Stomach (tissue), 19 donors: ENCODE measurements at places on chromosomes 16 and 17. TPM values are rescaled to one million over a fixed set of nuclear protein-coding genes. Genes with fewer than 3 reads are reported as not detected.

DNA sequence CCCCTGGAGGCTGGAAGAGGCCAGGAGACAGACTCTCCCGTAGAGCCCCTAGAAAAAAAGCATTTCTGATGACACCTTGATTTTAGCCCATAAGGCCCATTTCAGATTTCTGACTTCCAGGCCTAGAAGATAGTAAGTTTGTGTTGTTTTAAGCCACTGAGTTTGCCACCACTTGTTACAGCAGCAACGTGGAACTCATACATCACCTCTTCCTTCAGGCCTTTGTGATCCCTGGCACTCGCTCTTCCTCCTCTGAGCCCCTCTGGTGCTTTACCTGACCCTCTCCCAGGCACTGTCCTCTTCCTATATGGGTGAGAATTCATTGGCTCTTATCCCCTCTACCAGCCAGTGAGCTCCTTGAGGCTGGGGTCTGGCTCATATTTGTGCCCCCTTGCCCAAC, 18.7 kb upstream of the KRT19 start:
- no peaks in the 10 kb centered on the region for H3K36me3 ChIP-seq
- H3K4me1 ChIP-seq = peaks cover 26% of the 10 kb centered on the region
- H3K27me3 ChIP-seq = no peaks in the 10 kb centered on the region
- DNase-seq = no peak
- H3K27ac ChIP-seq = no peak overlapping the region
- H3K4me3 ChIP-seq = no peak overlapping the region

CARD14 gene
- not detected for total RNA-seq

DNA sequence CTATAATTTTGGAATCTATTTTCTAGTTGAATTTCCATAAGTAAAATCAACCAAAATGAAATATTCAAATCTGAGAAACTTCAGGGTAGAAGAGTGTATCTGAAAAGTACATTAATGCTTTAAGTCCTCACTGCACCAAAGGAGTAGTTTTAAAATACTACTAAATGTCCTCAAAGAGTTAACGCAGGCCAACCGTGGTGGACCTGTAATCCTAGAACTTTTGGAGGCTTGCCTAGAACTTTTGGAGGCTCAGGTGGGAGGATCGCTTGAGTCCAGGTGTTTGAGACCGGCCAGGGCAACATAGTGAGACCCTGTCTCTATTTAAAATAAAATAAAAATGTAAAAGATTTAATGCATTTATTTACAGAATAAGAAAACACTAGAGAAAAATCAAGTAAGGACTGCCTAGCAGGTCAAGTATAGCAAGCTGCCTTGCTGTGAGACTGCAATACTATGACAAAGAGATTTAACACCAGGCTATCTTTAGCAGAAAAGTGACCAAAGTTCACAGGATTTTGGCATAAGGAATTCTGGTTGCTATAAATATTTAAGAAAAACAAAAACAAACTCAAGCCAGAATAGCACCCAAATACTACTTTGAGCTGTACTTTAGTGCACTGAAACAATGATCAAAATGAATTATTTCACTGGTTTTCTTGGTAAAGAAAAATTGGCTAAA, 41.0 kb downstream of the CHCT1 start:
- peaks cover 8% of the 10 kb centered on the region for H3K4me1 ChIP-seq
- no peak overlapping the region for H3K27ac ChIP-seq
- H3K4me3 ChIP-seq = no peak overlapping the region
- peaks cover 92% of the 10 kb centered on the region for H3K36me3 ChIP-seq
- no peak for DNase-seq

DNA sequence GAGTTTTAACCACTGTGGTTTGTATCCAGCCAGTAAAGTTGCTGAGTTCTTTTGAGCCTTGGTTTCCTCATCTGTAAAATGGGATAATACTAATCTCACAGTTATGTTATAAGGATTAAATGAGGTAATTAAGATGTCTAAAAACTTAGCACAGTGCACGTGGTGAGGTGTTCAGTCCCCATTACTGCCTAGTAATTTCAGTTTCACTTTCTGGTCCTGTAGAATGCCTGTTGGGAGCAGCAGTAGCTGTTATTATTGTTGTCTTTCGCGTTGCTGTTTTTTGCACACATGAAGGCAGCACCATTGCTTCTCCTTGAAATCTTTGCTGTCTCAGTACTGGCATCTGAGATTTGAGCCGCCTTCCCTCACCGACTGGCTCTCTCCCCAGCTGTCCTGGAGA, 182.4 kb downstream of the DNAH9 start:
- no peak for DNase-seq
- no peaks in the 10 kb centered on the region for H3K27me3 ChIP-seq
- no peak overlapping the region for H3K4me3 ChIP-seq
- H3K36me3 ChIP-seq = no peaks in the 10 kb centered on the region
- no peaks in the 10 kb centered on the region for H3K4me1 ChIP-seq

GRCh38 chr16:49625311-49626065, 230.4 kb downstream of the ZNF423 start:
- no peak overlapping the region for H3K4me3 ChIP-seq
- H3K4me1 ChIP-seq = peaks cover 4% of the 10 kb centered on the region
- H3K27me3 ChIP-seq = no peaks in the 10 kb centered on the region
- H3K36me3 ChIP-seq = no peaks in the 10 kb centered on the region
- no peak for DNase-seq
- H3K27ac ChIP-seq = no peak overlapping the region

PRRT2 gene
- total RNA-seq = 4.0 TPM

NPIPA2 gene
- 1.7 TPM for total RNA-seq

RAB11FIP4 gene
- 22.2 TPM for total RNA-seq

ABCC3 gene
- total RNA-seq = 236 TPM

- no peak overlapping the region for H3K27ac ChIP-seq
- no peaks in the 10 kb centered on the region for H3K36me3 ChIP-seq
- H3K4me3 ChIP-seq = no peak overlapping the region
- DNase-seq = no peak
- no peaks in the 10 kb centered on the region for H3K4me1 ChIP-seq
- H3K27me3 ChIP-seq = no peaks in the 10 kb centered on the region
Observed at GRCh38 chr17:76207275-76208059, 32.8 kb downstream of the RNF157 start.

DNA sequence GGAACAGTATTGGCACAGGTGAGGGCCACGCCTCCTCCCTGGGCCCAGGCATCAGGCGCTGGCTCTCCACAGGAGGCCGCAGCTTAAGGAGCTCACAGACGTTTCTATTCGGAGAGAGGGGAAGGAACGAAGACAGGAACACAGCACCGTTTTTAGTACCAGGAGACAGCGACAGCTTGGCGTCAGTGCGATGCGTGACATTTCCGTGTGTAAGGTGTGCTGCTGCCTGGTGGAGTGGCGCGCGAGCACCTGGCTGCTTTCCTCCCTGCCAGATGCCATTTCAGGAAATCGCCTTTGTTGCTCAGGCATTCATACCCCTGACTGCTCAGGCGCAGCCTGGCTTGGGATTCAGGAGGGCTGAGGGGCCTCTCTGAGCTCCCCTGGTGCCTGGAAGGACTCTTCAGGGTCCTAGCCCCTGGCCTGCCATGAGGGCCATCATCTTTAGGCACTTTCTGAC, 367.5 kb downstream of the CPPED1 start:
- no peak overlapping the region for H3K27ac ChIP-seq
- no peaks in the 10 kb centered on the region for H3K36me3 ChIP-seq
- no peak for DNase-seq
- no peaks in the 10 kb centered on the region for H3K27me3 ChIP-seq
- no peak overlapping the region for H3K4me3 ChIP-seq

GRCh38 chr17:37750768-37751475, 6.1 kb upstream of the HNF1B start:
- H3K4me3 ChIP-seq = no peak overlapping the region
- no peaks in the 10 kb centered on the region for H3K36me3 ChIP-seq
- no peak for DNase-seq
- peaks cover 44% of the 10 kb centered on the region for H3K27me3 ChIP-seq
- H3K27ac ChIP-seq = no peak overlapping the region
- no peaks in the 10 kb centered on the region for H3K4me1 ChIP-seq

GRCh38 chr16:89561884-89562599, 1.6 kb downstream of the RPL13 start:
- peak overlapping the region; percentile 98 for H3K27ac ChIP-seq
- peak; percentile 37 for DNase-seq

GRCh38 chr17:28744104-28744971, 527 bp downstream of the TRAF4 start:
- H3K4me3 ChIP-seq = peak overlapping the region; percentile 89
- no peaks in the 10 kb centered on the region for H3K27me3 ChIP-seq
- peaks cover 55% of the 10 kb centered on the region for H3K4me1 ChIP-seq
- DNase-seq = peak; percentile 61
- H3K27ac ChIP-seq = peak overlapping the region; percentile 97
- H3K36me3 ChIP-seq = peaks cover 18% of the 10 kb centered on the region
